ENCODE measurements at places on chromosomes 11 and 22.

DNA sequence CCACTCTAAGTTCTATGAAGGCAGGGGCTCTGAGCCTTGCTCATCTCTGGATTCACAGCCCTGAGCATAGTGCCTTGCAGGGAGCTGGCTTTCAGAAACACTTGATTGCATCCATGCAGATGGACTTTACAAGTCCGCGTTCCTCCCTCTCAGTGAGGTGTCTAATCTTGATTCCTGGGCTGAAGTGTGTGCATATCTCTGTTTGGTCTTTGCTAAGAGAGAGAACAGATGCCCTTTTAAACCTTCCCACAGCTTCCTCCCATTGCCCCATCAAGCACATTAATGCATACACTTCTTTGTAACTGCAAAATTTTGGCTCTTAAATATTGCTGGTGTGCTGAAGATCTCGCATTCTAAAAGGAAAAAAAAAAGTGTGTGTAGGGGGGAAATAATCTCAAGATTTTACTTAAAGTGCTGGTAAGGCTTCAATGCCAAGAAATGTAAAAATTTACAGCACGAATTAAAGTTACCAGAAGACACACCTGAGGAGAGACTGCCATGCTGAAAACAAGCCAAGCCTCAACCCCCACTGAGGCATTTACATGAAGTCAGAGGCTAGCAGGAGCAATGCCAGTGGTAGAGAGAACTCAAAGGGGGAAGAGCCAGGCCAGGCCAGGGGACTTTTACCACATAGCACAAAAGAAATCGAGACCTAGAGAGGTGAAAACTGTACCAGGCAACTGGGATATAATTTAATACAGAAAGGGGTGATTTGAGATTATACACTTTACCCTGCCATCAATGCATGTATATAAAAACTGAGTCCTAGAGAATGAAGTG lies 492.1 kb downstream of the SOX6 start:
- DNase-seq = no peak

GRCh38 chr22:30843245-30843644 lies 125.3 kb downstream of the MORC2 start:
- no peak for DNase-seq

DNA sequence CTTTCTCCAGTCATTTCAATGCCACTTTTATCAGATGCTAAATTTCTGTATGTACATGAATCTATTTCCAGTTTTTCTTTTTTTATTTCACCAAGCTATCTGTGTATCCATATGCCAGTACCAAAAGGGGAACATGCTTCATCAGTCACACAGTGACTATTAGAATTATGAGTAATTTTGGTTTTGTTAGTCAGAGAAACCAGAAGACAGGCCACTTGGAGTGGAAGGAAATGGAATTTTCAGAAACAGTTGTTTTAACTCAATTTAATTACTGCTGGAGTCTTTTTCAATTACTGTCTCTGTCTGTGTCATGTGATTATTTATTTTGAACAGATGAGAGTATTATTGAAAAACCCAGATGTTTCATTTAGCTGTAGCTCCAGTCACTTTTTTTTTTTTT lies 84.6 kb upstream of the ANO3 start:
- DNase-seq = no peak

DNA sequence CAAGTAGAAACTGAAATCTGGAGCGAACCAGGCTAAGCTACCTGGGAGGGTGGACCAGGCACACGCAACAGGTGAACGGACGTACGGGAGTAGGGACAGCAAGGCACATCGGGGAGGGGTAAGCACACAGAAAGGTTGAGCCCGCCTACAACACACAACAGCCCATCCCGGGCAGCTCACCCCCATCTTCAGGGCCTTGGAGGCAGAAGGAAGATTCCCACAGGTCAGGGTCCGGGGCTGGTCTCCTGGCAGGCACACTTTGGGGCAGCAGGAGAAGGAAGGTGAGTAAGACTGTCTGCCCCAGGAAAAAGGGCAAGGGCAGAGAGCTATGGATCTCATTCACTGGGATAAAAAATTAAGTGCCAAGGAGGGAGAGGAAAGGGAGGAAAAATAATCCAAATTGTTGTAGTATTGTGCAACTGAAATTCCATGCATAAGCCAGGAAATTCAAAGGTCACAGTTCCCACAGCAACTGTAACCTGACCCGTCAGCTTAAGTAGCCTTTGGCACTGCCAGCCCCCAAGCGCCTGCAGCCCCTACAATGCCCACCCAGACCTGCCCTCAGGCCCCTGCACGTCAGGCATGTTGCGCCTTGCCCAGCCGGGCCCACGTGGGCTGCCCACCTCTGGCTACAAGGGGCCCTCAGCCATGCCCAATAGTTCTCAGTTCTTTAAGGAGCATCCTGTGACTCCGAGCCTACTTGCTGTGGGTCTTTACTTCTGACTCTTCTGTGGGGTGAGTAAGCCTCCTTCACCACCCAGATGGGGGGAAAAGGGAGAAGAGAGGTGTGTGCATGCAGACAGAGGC lies 51.8 kb downstream of the MICAL3 start:
- DNase-seq = no peak

DNA sequence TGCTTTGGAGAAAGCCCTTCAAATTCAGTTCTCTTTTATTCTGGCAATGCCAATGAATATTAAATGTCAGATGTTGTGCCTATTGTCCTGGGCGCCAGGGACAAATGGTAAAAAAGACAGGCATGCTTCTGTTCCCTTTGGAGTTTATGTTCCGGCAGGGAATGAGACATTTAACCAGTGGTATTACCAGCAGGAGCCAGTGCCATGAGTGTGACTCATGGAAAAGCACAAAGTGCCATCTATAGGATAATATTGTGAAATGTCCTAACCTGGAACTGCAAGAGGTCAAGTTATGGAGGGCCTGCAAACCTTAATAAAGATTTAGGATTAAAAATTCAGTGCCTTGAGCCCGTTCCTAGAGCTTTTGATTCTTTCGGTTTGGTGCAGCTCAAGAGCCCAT lies 39.5 kb downstream of the REXO2 start:
- no peak for DNase-seq

DNA sequence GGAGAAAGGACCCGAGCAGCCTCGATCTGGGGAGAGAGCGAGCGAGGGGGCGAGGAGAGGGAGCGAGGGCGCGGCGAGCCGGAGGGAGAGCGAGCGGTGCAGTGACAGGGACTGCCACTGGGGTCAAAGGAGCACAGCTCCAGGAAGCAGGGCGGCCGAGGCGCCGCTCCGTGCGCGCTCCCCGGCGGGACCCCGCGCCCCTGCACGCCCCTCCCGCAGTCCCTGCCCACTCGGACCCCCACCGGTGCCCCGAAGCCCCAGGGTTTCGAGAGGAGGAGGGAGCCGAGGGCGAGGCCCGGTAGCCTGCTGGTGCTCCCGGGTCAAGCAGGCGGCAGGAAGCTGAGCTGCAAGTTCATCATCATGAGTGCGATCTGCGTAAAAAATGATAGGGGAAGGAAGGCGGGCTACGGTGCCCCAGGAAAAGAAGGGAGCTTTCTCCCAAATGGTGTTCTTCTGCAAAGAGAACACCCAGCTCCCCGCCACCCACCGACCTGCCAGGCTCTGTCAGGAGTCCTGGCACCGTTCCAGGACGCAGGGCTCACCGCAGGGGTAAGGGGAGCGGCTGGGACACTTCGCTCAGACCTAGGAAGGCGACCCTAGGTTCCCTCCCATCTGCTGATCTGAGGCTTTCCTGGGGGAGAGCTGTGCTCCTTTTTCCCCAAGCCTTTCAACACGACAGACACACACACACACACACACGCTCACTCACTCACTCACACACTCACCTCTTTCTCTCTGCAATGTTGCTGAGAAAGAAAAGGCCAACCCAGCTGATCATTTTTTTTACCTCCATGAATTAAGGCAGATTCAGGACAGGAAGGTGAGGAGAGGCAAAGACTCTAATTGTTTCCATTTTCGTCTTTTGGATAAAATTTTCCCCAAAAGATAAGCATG lies at the start of gene MPPED2:
Gene MPPED2, minus strand, starts transcription at position 103 of the 894 bp plus-strand sequence. CDS start 5,980 bp downstream, outside the sequence.
- peak; percentile 43 for DNase-seq

DNA sequence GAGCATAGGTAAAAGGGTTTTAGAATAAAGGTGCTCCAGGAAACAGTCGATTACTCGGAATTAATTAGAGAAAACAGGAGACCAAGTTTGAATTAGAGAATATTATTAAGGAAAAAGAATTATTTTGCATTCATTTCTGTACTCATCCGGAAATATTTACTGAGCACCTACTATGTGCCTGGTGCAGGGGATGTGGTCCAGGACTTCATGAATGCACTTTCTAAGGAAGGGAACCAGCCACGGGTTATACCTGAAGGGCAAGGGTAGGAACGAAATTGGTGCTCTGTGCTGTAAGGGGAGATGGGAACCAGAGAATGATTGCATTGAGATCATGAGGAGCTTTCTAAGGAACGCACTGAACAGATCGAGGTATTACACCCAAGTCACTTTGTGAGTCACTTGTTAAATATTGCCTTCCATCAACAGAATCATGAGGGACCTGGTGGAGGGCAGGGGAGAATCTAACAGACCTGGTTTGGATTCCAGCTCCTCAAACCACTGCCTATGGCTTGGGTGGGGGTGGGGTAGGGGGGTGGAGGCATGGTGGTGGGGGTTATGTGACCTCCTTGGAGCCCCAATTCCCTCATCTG lies 40.9 kb downstream of the C11orf96 start:
- DNase-seq = no peak

DNA sequence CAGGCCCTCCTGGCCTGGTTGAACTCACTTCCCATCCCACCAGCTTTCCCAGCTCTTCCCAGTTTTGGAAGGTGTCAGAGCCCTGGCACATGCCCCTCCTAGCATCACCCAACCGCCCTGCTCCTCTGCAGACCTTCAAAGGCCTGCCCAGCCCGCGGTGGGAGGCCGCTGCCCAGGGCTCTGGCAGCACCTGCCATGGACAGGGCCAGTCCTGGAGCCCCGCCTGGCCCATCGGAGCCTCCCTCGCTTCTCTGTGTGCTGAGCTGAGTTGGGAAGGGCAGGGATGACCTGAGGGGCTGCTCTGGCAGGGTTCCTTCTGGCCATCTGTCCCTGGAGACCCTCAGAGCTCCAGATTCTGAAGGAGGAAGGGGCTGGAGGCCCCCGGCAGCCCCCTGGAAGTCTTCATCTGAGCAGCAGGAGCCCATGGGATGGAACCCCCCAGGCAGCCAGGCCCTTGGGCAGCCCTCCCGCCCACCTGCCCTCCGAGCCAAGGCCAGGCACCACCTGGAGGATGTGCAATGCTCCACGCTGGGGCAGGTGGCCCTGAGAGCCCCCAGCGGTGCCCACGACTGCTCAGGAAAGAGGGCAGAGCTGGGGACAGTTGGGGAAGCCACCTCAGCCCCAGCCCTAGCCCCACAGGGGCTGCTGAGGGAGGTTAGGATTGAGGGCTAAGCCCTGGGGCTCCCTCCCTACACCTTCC lies 3.6 kb downstream of the LSP1 start:
- DNase-seq = no peak

DNA sequence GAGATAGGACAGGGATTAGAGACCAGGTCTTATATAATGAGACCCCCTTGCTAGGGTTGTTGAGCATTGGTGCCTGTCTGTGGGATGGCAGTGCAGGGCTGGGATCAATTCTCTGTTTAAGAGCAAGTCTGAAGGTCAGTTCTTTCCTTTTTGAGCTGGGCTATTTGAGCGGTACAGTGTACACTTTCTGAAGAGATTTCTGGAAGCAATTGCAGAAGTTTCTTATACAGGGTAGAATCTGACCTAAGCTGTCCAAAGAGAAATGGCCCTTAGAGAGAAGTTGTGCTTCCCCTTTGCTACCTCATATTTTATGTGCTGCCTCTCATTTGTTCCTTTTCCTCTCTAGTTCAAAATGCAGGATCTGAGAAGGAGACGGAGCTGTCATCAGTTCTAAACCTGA lies 35.8 kb downstream of the CSTPP1 start:
- DNase-seq = no peak

DNA sequence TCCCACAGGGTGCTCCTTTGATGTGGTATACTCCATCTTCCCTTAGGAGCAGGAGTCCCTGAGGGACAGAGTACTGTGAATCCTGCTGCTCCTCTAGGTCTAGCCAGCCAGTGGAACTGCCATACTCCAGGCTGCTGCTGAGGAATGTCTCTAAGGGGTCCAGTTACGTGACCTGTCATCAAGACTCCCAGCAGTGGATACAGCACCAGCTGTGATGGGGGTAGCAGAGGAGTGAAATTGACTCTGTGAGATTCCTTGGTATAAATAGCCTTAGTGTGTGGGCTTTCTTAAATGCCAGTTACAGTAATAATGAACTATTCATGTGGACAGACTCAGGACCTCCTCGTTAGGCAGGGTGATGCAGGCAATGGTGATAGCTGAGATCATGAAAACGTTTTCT lies 140.4 kb upstream of the LUZP2 start:
- no peak for DNase-seq

GRCh38 chr11:123448823-123449222 lies 18.8 kb downstream of the GRAMD1B start:
- no peak for DNase-seq

DNA sequence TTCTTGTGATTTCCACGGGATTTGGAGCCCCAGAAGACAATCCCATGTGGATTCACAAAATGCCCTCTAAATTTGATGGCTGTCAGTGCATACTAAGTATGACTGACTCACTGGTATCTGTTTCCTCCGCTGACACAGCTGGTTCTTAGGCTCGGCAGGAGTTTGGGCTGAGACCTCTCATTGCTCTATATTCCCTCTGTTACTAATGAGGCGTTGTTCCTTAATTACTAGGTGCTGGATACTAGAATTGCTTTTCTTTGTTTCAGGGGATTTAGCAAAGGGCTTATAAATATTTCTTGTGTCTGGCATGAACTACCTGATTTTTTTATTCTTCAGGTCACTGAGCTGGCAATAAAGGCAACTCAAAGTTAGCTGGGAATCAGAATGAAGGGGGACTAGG lies 53.2 kb upstream of the EHF start:
- DNase-seq = no peak

GRCh38 chr11:35138606-35138942 lies 397 bp upstream of the CD44 start:
- no peak for DNase-seq

DNA sequence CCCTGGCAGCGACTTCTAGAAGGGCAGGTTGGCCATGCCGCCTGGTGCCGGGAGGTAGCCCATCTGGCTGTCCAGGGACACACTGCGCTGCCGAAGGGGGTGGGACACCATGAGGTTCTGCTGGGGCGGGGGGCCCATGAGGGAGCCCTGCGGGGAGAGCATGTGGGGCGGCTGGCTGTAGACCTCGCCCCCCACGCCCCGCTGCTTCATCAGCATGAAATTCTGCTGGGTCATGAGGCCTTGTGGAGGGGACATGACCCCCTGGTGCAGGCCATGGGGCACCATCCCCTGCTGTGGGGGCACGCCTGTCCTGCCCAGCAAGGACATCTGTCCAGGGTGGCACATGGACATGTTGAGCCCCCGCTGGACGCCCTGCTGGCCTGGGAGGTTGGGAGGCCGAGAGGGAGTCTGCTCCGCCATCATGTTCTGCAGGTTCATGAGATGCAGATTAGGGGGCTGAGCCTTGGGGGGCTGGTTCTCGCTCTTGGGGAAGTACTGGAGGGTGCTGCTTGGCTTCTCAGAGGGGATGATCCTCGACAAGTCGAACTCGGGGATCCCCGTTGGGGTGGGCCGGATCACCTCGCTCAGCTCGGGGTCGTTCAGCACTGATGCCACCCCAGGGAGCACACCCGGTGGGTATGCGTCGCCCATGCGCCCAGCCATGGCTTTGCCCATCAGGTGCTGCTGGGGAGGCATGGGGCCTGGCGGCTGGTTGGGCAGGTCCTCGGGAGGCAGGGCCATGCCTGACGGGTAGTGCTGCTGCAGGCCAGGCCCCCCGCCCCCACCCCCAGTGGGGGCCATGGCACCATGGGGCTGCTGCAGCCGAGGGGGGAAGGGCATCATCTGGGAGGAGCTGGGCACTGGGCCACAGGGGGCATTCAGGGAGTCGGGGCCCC lies 15.0 kb downstream of the CXCR5 start:
- DNase-seq = no peak

Data from SJSA1 (cell line).